ENCODE measurements at places on chromosomes 2 and 18. TPM values are rescaled to one million over a fixed set of nuclear protein-coding genes. Genes with fewer than 3 reads are reported as not detected.

Gene PROKR1
- 0.09 TPM for total RNA-seq

Gene MEP1B
- 11.3 TPM for total RNA-seq

Gene SKOR2
- total RNA-seq = not detected

Gene VWC2L
- not detected for total RNA-seq

Gene DSC3
- 0.34 TPM for total RNA-seq

Gene CRYGC
- not detected for total RNA-seq

Gene SLC8A1
- 22.6 TPM for total RNA-seq

Gene DAW1
- not detected for total RNA-seq

Gene COL4A3
- 0.61 TPM for total RNA-seq

Gene RGPD3
- total RNA-seq = 0.24 TPM

Gene MC4R
- total RNA-seq = not detected

Gene RRM2
- total RNA-seq = 40.0 TPM

Gene CCNT2
- 35.3 TPM for total RNA-seq

Gene PRSS56
- not detected for total RNA-seq

Gene ALPI
- total RNA-seq = 21.1 TPM

Gene ATP9B
- 29.2 TPM for total RNA-seq

Gene KCNG2
- total RNA-seq = not detected

Gene HOXD8
- 6.2 TPM for total RNA-seq

Gene KLHL41
- total RNA-seq = 0.25 TPM

Gene RNF125
- total RNA-seq = 12.0 TPM

Gene ACTG2
- total RNA-seq = 14.7 TPM

Gene DPP10
- 11.2 TPM for total RNA-seq

Gene MEIS1
- 10.0 TPM for total RNA-seq

Gene MARCO
- 2.7 TPM for total RNA-seq

Gene SERPINB2
- total RNA-seq = not detected

Gene TLX2
- not detected for total RNA-seq

Gene ADGRF3
- total RNA-seq = 0.49 TPM

Gene POTEJ
- total RNA-seq = 0.15 TPM

Gene TMEM163
- total RNA-seq = 0.25 TPM

Gene SCN3A
- 0.43 TPM for total RNA-seq

Gene FN1
- 216 TPM for total RNA-seq

Gene DPP4
- total RNA-seq = 30.1 TPM

Gene MOCOS
- 5.7 TPM for total RNA-seq

Gene GCA
- 28.1 TPM for total RNA-seq

Gene BOLL
- total RNA-seq = not detected

Gene ACADL
- total RNA-seq = 0.15 TPM

Gene CNRIP1
- 3.1 TPM for total RNA-seq

Gene HK2
- total RNA-seq = 423 TPM

Gene HOXD11
- total RNA-seq = 4.2 TPM

Gene MAP3K20
- total RNA-seq = 30.3 TPM

Gene GPR39
- 22.3 TPM for total RNA-seq

Gene C2orf92
- total RNA-seq = 7.8 TPM

Gene DNER
- 0.40 TPM for total RNA-seq

Gene GATA6
- 57.8 TPM for total RNA-seq

Gene DUSP19
- 1.0 TPM for total RNA-seq

Gene DYNAP
- total RNA-seq = not detected

Gene SEMA4F
- 3.8 TPM for total RNA-seq

Gene EFEMP1
- 22.2 TPM for total RNA-seq

Gene ARHGAP28
- total RNA-seq = 6.5 TPM

Gene CNTNAP5
- total RNA-seq = 0.08 TPM

Gene NCKAP5
- total RNA-seq = 5.8 TPM

Gene TEX261
- 50.4 TPM for total RNA-seq

Gene ANKMY1
- 18.5 TPM for total RNA-seq

Measured in left colon (tissue), 2 donors.